ENCODE measurements at places on chromosomes 3 and 15. TPM values are rescaled to one million over a fixed set of nuclear protein-coding genes. Genes with fewer than 3 reads are reported as not detected.

GRCh38 chr3:105417525-105418289, 51.0 kb downstream of the ALCAM start:
- DNase-seq, result peak; percentile 34

GRCh38 chr3:18283680-18284079, 141.5 kb downstream of the SATB1 start:
- peak; percentile 4 for DNase-seq

GRCh38 chr3:45253316-45253715, 27.2 kb upstream of the TMEM158 start:
- DNase-seq, result peak; percentile 42

GRCh38 chr3:9826815-9827573, 16.8 kb downstream of the RPUSD3 start:
- no peak for DNase-seq

- DNase-seq, result no peak
Observed at GRCh38 chr15:76988867-76989780, 5.8 kb upstream of the PSTPIP1 start.

GRCh38 chr3:31978553-31978952, 2.5 kb downstream of the OSBPL10 start:
- DNase-seq, result no peak

- no peak for DNase-seq
Observed at GRCh38 chr3:103055021-103055520, 620.3 kb downstream of the ZPLD1 start.

- DNase-seq, result peak; percentile 46
Observed at GRCh38 chr3:157786618-157787017, 283.4 kb upstream of the VEPH1 start.

- no peak for DNase-seq
Observed at GRCh38 chr15:58064980-58065444, 499 bp downstream of the ALDH1A2 start.

DNA sequence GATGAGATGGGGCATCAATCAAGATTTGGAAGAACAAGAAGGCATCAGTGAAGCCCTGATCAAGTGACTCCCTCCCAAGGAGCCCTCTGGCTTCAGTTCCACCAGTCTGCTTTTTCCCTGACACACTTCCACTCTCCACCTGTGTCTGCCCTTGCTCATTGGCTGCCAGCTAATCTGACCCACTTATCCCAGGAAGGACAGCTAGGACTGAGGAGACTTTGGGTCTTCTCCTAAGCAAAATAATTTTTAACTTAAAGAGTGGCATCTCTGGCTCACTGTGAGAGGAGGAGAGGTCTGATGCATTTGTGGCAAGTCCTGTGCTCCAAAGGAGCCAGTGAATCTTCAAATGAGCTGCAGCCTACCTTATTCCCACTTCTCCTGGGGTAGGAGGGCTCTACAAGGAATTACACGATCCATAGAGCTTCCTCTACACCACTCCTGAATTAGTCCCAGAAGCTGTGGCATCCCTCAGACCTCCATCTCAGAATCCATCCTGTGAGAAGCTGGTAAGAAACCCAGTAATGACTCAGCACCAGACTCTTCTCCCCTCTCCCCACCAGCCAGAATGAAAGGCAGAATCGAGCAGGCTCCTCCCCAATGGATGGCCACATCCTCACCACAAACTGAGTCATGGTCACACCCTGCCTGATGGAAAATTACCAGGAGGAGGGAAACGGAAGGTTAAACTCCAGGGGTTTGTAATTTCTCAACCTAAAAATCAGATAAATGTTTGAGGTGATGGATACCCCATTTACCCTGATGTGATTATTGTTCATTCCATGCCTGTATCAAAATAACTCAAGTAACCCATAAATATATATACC, 6.3 kb upstream of the PKM start:
- peak; percentile 97 for DNase-seq

- DNase-seq, result no peak
Observed at GRCh38 chr15:35136321-35137189, 51.5 kb upstream of the NANOGP8 start.

DNA sequence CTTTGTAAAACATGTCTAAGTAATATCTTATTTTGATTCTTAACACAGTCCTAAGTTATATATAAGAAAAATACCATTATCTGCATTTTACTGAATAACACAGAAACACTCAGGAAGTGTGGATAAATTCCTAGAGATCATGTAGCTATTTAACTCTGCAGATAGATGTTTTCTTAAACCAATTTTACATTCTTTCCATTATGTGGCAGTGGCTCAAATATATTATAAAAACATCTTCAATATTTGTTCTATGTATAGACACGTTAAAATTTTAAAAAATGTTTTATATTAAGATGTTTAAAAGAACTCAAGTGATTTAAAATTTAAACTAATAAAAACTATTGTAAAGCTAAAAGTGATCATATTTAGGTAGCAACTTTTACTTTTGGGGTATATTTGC, 683.8 kb downstream of the DIPK2A start:
- DNase-seq, result no peak

- DNase-seq, result peak; percentile 70
Observed at GRCh38 chr3:192063570-192063969, 602.6 kb downstream of the PYDC2 start.

DNA sequence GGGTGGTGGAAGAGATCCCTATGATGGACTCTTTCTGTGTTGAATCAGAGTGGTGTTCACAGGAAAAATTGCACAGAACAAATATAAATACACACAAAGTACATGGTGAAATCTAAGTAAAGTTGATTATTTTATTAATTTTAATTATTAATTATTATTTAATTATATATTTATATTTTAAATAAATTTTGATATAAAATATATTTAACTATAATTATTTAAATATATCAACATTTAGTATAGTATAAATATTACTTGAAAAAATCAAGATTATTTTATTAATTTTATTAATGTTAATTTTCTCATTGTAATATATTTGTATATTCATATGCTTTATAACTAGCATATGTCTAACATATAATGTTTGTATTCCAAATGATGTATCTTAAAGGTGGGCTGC, 11.3 kb upstream of the ATP10A start:
- no peak for DNase-seq

- no peak for DNase-seq
Observed at GRCh38 chr3:108461661-108462111, 48.7 kb downstream of the MYH15 start.

DNA sequence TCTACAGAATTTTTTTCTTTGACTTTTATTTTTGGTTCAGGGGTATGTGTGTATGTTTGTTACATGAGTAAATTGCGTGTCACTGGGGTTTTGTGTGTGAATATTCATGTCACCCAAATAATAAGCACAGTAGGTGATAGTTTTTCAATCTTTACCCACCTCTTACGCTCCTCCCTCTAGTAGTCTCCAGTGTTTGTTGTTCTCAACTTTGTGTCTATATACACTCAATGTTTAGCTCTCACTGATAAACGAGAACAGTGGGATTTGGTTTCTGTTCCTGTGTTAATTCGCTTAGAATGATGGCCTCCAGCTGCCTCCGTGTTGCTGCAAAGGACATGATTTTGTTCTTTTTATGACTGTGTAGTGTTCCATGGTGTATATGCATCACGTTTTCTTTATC, 54.4 kb downstream of the MEF2A start:
- no peak for DNase-seq

GRCh38 chr3:37680401-37680800, 181.3 kb upstream of the CTDSPL start:
- peak; percentile 20 for DNase-seq

DNA sequence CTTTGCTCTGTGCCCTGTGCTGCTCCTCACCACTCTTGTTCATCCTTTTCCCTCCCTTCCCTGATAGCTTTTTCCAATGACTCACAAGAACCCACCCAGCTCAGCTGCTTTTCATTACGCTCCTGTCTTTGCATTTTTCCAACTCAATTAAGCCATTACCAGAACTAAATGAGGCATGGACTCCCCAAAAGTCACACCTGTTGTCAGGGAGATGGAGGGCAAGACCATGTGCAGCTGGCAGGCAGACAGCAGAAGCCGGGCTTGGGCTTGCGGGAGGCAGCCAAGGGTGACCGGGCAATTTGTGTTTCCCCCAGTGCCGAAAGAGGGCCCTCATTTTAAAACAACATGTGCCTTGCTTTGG, 64.3 kb downstream of the CASR start:
- DNase-seq, result peak; percentile 48

DNA sequence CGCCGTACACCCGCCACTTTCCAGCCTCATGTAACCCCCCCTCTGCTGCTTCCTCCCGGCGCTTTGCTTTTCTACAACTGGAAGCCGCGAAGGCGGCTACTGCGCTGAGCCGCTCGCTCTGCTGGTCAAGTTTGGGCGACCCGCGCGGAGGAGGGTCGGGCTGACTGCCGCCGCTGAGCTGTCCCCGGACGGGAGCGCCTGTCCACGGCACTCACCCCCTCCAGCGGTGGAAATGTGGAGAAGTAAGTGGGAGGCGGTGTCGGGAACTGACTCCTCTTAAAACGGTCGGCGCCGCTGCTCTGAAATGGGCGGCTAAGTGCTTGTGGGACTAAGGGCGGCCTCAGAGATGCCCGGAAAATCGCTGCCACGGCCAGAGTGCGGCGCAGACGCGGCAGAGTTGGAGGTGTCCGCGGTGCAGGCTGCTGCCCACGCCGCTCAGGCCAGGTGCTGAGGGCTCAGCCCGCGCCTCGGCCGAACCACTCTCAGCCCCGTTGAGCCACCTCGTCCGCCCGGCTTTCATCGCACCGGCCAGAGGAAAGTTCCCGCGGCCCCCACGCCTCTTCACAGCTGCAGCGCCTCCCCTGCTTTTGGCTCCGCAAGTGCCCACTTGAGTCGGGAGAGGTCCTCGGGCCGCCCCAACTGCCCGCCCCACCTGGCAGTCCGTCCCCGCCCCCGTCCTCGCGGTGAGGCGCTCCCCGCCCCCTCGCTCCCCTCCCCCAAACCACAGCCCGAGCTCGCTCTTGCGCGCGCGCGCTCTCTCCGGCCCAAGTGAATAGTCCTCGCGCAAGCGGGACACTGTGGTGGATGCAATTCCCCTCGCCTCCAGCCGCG, at the start of gene EPHA6:
Gene EPHA6, plus strand, starts transcription at position 775 of the 831 bp plus-strand sequence.
- peak; percentile 36 for DNase-seq

DNA sequence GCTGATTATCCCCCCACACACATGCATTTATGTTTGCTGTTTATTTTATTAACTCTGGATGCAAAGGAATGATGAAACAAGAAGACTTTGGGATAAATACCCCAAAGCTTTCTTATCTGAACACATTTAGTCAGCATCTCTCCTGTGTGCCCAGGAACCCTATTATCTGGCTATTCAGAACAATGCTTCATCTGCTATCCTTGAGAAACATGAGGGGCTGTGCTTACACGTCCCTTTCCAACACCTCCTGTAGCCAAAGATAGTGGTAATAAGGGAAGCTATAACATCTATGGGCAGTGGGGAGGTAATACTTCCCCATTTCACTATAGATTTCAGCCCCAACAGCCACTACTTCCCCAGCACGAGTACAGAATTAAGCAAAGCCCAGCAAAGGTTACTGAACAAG, 94.7 kb downstream of the SSR3 start:
- no peak for DNase-seq

DNA sequence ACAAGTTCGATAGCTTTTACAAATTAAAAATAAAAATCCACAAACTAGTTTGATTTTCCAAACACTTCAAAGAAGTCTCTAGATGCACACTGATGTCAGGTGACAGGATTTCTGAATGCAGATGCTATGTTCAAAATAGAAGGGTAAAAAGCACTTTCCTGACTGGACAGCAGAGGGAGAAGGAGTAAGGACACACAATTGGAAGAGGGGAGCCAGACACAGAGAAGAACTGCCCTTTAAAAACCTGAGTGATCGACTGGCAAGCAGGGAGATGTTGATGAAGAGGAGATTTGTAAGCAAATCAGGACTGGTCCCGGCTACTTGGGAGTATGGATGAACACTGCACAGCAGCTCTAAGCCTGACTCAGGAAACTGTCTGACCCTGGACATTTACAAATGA, 612.8 kb downstream of the MAGI1 start:
- DNase-seq, result no peak

- DNase-seq, result no peak
Observed at GRCh38 chr3:179141890-179142289, 6.3 kb upstream of the PIK3CA start.

GRCh38 chr3:197522881-197523441, 32.8 kb downstream of the BDH1 start:
- DNase-seq, result no peak

DNA sequence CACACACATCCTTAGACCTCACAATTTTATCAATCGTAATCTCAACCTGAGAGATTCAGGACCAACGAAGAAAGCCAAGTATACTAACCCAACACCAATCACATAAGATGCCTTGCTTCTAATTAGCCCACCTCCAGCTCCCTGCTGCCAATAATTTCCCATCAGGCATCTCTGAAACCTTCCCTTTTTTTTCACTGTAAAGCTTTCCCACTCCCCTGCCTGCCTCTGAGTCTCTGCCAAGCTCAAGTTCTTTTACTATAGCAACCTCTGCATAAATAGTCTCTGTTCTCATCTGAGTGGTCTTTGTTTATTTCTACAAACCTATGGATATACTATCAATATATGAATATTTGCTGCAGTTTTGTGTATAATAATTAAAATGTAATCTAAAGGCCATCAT, 86.5 kb downstream of the PIK3CB start:
- DNase-seq, result no peak

BOC gene
- total RNA-seq, result 20.2 TPM

PCOLCE2 gene
- total RNA-seq, result 4.5 TPM

BTLA gene
- not detected for total RNA-seq

HRH1 gene
- total RNA-seq, result 2.1 TPM

IL1RAP gene
- total RNA-seq, result 27.3 TPM

SCN11A gene
- total RNA-seq, result 0.20 TPM

ISLR2 gene
- 0.19 TPM for total RNA-seq

CFAP20DC gene
- 0.57 TPM for total RNA-seq

CDHR4 gene
- total RNA-seq, result not detected

CORO2B gene
- 6.2 TPM for total RNA-seq

CD200 gene
- 11.1 TPM for total RNA-seq

GRK7 gene
- not detected for total RNA-seq

TAGLN3 gene
- 7.9 TPM for total RNA-seq

SEMA5B gene
- total RNA-seq, result 1.0 TPM

HES1 gene
- 44.6 TPM for total RNA-seq

SPATA12 gene
- total RNA-seq, result not detected

ANKUB1 gene
- total RNA-seq, result not detected

CTDSPL gene
- total RNA-seq, result 37.9 TPM

NAALADL2 gene
- 3.3 TPM for total RNA-seq

HRG gene
- total RNA-seq, result not detected

MAP6D1 gene
- 4.6 TPM for total RNA-seq

VIPR1 gene
- not detected for total RNA-seq

XRN1 gene
- total RNA-seq, result 36.7 TPM

Data from astrocyte (in vitro differentiated cells and primary cell).